ENCODE measurements at places on chromosomes 16 and 17.

GRCh38 chr17:48439875-48440505 is 10.0 kb upstream of the SKAP1 start:
- DNase-seq: peak; percentile 5

GRCh38 chr17:38667099-38667786 is 7.5 kb downstream of the EPOP start:
- peak; percentile 60 for DNase-seq

- no peak for DNase-seq
Observed at GRCh38 chr16:63684149-63685101, 1437.4 kb downstream of the CDH11 start.

GRCh38 chr16:50610331-50611262 is 62.4 kb downstream of the NKD1 start:
- no peak for DNase-seq

DNA sequence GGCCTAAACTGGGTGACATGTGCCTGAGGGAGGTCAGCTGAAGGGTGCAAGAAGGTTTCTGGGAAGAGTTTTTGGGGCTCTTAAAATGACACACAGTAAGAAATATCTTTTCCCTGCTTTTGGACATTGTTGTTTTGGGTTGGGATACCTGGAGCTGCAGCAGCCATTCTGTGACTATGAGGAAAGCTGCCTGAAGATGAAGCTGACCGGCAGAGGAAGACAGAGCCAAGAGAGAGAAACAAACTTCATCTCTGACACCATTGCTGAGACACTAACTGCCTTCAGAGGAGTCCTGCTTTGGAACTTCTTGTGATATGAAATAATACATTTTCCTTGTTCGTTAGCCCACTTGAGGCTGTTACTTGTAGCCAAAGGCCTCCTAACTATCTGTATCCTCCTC is 8.8 kb upstream of the WNT3 start:
- DNase-seq: no peak

DNA sequence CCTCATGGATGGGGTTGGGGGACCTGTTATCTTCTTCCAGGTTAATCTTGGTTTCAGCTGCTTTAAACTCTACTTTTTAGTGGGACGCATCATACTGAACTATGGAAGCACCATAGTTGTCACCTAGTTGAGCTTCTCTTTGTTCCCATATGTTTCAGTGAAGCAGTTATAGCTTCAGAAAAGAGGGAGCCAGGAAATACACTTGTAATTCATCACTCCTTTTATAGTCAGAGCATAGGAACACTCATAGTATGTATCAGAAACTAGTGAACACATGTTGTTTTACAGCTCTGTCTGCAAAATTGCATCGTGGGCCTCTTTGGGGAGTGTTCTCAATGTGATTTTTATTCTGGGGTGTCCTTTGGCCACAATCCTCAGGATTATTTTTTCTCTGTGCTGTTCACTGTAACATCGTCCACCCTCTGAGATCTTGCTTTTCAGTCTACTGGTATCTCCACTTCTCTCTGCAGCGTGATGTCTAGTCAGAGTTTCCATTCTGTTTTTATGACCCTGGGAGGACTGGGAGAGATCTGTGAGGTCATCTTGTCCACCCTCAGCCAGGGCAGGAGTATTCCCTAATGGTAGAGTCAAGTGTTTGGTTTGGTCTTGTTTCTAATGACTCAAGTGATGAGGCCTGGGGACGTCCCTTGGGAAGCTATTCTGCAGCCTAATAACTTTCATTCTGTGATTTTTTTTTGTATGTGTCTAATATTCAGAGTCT is 585.4 kb downstream of the WWOX start:
- DNase-seq: peak; percentile 62

DNA sequence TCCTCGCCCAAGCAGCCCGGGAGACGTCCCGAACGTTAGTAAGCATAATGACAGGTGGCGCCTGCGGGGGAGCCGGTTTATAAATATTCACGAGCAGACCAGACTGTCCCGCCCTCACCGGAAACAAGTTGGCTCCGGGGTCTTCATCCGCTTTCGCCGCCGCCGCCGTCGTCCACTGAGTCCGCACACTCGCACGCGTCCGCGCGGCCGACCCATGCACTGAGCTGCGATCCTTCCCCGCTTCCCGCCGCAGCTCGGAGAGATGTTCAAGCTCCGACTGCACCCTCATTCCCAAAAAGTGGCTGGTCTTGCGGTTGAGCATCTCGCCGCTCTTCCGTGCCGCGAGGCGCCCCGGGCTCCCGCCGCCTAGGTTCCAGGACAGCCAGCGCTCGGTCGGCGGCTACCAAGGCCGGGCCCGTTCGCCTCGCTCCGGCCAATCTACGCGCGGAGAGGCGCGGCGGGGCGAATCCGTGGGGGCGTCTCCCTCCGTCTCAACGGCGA is 385 bp downstream of the CFAP119 start:
- peak; percentile 20 for DNase-seq

DNA sequence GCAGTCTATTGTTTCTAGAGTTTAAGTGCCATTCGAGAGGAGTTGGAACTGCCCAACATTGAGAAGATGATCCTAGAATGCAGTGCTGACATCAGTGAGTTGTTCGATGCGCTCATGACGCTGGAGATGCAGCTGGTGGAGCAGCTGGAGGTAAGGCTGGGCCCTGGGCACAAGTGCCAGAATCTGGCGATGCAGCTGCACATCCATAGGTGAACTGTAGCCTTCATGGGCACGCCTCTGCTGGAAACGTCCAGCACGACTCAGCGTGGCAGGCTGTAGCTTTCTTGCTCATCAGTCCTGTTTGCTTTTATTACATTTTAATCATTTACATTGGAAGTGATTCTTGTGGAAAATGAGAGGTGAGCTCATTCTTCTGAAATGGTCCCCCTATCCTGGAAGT is 31.7 kb downstream of the DRC3 start:
- DNase-seq: no peak
